ENCODE measurements at places on chromosomes 4 and X. TPM values are rescaled to one million over a fixed set of nuclear protein-coding genes. Genes with fewer than 3 reads are reported as not detected.
A peak's percentile ranks its signal among the peaks of the same experiment; 100 is the strongest.

DNA sequence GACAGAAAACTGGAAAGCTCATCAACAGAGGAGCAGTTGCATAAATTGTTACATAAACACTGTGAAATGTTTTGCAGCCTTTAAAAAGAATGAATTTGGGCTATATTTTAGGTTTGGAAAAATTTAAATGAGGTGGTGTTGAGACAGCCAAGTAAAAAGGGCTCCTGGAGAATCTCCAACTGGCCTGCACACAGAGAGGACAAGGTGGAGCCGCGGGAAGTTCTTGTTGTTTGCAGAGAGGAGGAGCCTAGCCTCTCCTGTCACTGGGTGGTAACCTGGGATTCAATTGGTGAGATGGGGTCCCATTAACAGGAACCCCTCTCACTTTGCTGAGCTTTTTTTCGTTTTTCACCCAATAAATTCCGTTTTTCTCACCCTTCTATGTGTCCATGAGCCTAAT, 13.4 kb downstream of the GIMD1 start:
- no peak for DNase-seq

Gene FHDC1
- total RNA-seq, result 0.36 TPM

- peak; percentile 64 for DNase-seq
These were observed 1.2 kb downstream of the USP46 start for GRCh38 chr4:52657618-52658501.

Gene HTRA3
- total RNA-seq, result 11.5 TPM

Gene DUSP21
- total RNA-seq, result not detected

DNA sequence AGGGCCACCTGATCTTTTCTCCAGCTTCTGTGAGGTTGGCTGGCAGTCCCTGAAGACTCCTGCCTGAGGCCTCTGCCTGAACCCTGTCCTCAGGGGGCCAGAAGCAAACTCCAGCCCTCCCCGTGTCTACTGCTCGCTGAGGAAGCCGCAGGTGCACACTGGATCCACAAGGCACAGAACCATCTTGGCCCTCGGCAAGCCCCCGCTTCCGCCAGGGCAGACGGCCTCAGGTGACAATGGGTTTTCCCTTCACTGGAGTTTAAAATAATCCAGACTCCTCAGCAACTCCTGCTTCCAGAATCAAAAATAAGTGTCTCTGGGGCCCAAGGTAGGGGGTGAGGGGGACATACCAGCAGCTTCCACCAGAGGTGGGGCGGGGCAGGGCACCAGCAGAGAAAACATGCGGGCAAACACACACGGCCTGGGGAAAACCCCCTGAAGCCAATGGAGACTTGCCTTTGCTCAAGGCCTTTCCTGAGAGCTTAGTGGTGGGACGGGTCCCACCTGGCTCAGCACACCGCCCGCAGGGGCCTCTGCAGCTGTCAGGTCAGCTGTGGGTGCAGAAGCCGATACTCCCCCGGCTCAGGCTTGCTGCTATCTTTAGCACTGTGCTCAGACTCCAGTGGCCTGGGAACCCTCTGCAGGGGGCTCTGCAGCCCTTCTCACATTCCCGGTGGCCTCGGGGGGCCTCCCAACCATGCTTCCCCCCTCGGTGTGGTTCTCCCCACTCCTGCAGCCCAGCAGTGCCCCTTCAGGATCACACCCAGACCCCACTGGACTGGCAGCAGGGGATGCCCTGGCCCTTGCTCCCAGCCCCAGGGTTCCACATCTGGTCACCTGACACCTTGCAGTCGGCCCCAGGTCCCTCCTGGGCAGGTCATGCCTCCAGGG, 1.9 kb downstream of the MYL5 start:
- no peak for DNase-seq

Gene SPANXC
- total RNA-seq, result not detected

- no peak for DNase-seq
These were observed 66.0 kb upstream of the PHOX2B start for GRCh38 chr4:41814565-41814964.

DNA sequence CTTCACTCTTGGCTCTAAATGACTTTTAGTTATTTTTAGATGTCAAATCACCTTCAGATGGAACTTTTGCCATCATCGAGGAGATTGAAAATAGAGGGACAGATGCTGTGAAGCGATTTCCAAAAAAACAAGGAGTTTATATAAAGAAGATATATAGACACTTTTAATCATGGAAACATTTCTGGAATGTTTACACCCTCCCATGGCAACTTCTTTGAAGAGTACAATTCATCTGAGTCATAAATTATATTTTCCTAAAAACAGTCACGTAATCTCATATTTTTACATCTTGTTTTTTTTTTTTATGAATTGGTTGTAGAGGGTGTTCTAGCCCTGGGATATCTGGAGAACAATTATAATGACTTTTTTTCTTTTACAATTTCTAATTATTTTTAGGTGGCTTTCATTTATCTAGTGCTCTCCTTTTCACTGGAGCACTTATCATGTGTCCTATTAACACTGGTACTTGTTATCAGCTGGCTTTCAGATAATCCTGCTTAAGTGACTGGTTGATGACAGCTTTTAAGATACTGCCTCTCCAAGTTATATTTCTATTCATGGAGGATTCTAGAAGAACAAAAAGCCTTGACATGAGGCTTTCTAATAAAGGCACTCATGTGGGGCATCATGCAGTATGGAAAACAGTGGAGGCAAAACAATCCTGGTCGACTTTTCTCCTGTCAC, 24.9 kb downstream of the PCDH7 start:
- DNase-seq, result no peak

DNA sequence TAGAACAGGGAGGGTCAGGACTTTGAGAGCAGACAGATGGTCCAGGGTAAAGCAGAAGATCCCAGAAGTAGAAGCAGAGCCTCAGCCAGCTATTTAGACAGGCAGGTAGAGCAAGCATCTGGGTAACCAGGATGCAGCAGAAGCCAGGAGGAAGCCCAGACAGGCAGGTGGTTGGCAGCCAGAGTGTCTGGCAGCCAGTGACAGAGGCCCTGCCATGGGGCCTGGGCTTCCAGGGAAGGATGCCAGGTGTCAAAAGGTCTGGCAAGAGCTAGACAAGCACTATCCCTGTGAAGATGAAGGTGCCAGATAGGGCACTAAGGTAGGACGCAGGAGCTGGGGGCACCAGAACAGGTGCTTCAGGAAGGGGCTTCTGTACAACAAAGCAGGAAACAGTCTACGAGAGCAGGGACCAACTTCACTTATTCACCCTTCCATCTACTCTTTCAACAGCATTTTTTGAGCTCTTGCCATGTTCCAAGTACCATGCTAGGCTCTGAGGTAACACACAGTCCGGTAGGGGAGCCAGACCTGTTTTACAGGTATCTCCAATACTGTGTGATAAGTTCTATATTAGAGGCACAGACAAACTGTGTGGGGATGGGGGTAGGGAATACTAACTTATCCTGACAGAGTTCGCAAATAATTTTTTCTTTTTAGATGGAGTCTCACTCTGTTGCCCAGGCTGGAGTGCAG, 38.1 kb upstream of the GJB1 start:
- no peak for DNase-seq

- DNase-seq, result peak; percentile 80
These were observed 23.6 kb upstream of the GPR78 start for GRCh38 chr4:8556341-8557150.

- DNase-seq, result no peak
These were observed 611.4 kb downstream of the KCTD8 start for GRCh38 chr4:43837171-43837570.

GRCh38 chr4:153001626-153002025, 65.5 kb downstream of the FHDC1 start:
- no peak for DNase-seq

DNA sequence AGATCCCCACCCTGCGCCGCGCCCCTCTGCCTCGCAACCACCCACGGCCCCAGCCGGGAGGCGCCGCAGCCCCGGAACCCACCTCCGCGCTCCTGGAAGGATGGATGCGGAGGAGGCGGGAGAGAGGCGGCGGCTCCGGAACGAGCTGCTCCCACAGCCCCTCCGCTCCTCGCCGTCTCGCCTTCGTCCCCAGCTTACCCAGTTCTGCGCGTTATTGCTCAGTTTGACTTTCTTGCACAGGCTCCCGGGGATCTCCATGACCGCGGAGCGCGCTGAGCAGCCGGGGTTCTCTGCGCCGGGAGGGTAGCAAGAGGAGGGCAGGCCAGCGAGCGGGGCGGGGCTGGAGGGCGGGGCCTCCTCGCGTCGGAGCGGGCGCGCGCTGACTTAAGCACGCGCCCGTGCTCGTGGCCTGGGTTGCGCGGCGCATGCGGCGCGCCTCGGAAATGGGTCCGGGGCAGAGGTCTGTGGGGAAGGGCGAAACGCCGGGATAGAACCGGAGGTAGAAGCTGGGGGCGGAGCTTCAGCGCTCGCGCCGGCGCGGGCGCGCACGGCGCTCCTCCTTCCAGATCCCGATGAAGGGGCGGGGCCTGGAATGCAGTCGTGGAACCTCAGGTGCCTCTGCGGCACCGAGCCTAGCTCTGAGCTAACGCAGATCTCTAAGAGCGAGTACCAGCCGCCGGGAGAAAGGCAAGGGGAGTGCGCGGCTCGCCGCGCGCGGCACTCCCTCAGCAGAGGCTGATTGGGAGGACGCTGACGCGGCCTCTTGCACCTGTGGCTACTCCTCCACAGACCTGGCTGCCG, at the start of gene PAPSS1:
Gene PAPSS1 (minus strand): TSS at position 313 of the 801 bp plus-strand sequence. CDS start 55 bp downstream, at position 258.
- DNase-seq, result peak; percentile 97

GRCh38 chr4:83062739-83063138, 27.8 kb downstream of the COPS4 start:
- no peak for DNase-seq

Gene TRIM60
- total RNA-seq, result not detected

Gene DMRTC1B
- total RNA-seq, result not detected

DNA sequence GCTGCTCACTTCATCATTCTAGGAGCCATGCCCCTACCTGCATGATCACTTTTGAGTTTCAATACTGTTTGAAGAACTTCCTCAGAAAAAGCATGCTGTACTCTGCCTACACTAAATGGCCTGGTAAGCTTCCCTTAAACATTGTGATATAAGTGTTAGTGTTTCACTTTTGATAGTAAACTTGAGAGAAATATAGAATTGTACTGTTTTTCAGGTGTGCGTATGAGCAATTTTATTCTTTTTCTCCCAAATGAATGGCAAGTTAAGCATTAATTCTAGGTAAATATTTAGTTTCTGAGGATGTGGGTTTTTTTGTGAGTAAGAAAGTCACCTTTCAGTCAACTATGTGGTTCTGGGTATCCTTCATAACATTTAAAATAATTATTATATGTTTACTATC, 484.5 kb downstream of the IL15 start:
- DNase-seq, result no peak

Gene TMPRSS11D
- total RNA-seq, result not detected

- peak; percentile 46 for DNase-seq
These were observed 108.1 kb downstream of the ATG4A start for GRCh38 chrX:108199691-108200090.

Gene FGB
- not detected for total RNA-seq

DNA sequence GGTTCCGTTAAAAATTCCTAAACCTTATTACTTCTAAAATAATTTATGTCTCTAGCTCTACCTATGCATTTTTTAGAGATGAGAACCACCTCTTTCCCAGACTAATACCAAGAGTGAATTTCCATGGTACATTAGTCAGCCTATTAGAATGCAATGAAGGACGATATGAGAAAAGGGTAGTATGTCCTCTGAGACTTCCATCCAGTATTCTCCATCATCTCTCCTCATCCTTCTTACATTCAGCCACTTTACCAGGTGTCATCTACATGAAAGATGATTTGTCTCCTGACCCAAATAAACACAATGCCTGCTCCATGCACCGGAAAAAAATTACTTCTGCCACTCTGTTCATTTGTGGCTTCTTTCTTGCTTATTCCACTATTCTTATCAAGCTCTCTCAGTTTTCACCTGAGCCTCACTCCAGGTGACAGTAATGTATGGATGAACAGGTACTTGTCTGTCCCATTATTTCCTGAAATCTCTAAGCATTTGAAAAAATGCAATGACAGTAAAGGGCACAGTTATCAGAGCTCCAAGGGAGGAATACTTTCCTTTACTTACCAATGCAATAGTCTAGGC, 97.9 kb downstream of the MAB21L2 start:
- DNase-seq, result no peak

- no peak for DNase-seq
These were observed 3.3 kb downstream of the UTP3 start for GRCh38 chr4:70691661-70692060.

DNA sequence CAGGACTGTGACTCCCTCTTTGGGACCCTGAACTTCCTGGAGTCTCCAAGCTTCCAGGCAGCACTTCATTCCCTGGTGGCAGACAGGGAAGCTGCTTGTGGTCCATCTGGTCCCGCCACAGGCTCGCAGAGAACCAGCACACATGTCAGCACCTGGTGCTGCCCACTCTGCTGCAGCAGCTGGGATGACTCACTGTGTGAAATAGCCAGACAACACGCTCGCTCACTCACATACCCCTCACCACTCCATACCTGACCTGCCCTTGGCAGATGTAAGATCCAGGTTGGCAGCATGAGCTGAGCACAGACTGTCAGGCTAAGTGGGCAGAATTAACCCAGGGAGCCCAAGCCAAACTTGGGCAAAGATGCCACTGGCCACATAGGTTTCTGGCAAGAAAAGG, 613.5 kb downstream of the PCDH18 start:
- no peak for DNase-seq

DNA sequence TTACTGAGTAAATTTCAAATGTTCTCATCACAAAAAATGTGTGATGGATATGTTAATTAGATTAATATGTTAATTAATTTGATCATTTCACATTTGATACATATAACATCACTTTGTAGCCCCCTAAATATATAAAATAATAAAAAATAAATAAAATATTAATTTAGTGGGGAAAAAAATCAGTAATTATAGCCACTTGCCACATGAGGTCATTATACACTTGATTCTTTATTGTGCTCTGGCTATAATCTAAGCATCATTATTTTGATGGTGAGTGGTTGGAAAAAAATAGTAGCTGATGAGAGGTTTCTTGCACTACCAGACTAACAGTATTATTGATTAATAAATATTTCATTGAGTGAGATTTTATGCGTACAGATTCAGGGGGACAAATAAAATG, 57.4 kb downstream of the DCK start:
- DNase-seq, result peak; percentile 66

GRCh38 chr4:183392377-183392776, 52.1 kb upstream of the CDKN2AIP start:
- no peak for DNase-seq

DNA sequence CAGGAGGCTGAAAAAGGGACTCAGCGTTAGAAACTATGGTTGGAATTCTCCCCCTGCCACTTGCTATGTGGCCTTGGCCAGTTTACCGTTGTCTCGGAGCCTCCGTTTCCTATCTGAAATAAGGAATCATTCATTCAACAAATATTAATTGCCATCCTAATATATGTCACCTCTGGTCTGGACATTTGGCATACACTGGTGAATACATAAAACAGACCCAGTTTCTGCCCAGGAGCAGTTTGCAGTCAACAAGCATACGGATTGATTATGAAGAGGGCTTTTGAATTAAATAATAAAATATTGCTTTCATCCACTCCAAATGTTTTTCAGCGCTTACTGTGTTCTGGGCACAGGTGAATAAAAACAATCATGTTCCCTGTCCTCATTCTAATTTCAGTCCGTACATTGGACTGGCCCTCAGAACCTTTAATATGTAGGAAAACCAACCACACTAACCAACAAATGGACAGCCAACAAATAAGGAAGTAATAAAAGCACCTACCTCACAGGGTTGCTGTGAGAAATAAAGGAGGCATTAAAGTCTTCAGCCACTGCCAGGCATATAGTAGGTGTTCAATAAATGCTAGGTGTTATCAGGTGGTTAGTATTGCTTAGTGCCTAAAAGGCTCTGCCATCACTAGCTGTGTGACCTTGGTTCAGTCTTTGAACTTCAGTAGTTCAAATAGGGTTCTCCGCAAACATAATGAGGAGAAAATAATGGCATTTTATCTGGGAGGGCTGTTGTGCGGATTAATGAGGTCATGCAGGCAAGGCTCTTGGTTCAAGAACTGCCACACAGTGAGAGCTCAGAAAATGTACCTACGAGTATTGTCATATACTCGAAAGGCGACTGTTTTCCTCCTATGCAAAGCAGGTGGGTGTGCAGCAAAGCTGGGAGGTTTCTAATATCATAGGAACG, 7.3 kb upstream of the GSX2 start:
- DNase-seq, result no peak
